ENCODE measurements at places on chromosomes 1 and 21.

DNA sequence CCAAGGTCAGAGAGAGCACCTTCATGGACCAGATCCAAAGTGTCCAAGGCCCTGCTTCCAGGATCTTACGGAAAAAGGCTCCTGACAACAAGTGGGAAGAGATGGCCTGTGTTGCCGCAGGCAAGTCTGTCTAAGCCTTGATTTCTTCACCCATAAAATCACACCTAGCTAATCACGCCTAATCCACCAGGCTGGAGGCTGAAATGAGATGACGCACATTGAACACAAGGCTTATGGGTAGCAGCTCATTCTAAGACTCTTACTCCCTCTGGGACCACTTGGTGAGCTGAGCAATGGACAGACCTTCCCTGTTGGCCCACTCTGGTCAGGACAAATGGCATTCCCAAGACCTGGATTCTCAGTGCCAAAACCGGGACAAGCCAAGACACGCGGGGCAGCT, 38.2 kb downstream of the GRIK3 start:
- no peak for DNase-seq

GRCh38 chr1:234715252-234716014, 105.5 kb upstream of the IRF2BP2 start:
- no peak for DNase-seq

DNA sequence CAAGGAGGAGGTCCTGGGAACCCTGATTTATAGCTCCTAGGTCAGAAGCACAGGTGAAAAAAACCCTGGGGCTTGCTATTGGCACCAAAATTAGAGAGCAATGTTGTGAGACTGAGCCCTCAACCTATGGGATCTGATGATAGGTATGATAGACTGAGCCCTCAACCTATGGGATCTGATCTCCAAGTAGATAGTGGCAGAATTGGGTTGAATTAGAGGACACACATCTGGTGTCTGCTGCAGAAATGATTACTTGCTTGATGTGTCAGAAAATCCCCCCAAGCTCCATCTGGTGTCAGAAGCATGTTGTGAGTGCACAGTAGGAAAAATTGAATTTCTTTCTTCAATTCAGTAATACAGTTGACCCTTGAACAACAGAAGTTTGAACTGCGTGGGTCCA, 62.4 kb downstream of the MAP3K21 start:
- DNase-seq = no peak

DNA sequence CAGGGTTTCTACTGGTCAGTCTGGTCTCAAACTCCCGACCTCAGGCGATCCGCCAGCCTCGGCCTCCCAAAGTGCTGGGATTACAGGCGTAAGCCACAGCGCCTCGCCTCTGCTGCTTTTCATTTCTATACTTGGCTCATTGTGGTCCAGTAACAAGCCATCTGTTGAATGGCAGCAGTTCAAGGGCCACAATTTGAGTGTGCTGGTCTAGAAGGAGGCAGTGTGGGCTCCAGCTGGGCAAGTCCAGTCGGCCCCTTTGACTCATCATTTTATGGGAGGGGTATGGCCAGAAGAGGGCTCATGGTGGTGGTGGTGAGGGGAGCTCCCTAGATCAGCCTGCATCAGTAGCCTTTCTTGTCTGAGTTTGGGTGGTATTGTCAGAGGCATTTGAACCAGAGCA, 33.2 kb downstream of the ATP8B2 start:
- no peak for DNase-seq

- DNase-seq = no peak
Observed at GRCh38 chr1:216794586-216794985, 71.4 kb upstream of the ESRRG start.

GRCh38 chr1:176682830-176683535, 220.0 kb downstream of the PAPPA2 start:
- no peak for DNase-seq

- DNase-seq = no peak
Observed at GRCh38 chr1:27635396-27636142, 584 bp upstream of the FGR start.
